ENCODE measurements at places on chromosomes 5 and 9. TPM values are rescaled to one million over a fixed set of nuclear protein-coding genes. Genes with fewer than 3 reads are reported as not detected.

The RASGRF2 gene
- total RNA-seq, result 0.76 TPM

The SLF1 gene
- 2.6 TPM for total RNA-seq

The NPR3 gene
- total RNA-seq, result 0.11 TPM

The SV2C gene
- not detected for total RNA-seq

The OSMR gene
- total RNA-seq, result 10.4 TPM
